ENCODE measurements at places on chromosomes 4 and X.

GRCh38 chr4:80015407-80016189, 57.4 kb downstream of the ANTXR2 start:
- DNase-seq = no peak

- DNase-seq = peak; percentile 28
Measured at GRCh38 chr4:185113340-185113739, 29.7 kb upstream of the SLC25A4 start.

GRCh38 chr4:5704276-5704675, 4.1 kb downstream of the EVC2 start:
- no peak for DNase-seq

DNA sequence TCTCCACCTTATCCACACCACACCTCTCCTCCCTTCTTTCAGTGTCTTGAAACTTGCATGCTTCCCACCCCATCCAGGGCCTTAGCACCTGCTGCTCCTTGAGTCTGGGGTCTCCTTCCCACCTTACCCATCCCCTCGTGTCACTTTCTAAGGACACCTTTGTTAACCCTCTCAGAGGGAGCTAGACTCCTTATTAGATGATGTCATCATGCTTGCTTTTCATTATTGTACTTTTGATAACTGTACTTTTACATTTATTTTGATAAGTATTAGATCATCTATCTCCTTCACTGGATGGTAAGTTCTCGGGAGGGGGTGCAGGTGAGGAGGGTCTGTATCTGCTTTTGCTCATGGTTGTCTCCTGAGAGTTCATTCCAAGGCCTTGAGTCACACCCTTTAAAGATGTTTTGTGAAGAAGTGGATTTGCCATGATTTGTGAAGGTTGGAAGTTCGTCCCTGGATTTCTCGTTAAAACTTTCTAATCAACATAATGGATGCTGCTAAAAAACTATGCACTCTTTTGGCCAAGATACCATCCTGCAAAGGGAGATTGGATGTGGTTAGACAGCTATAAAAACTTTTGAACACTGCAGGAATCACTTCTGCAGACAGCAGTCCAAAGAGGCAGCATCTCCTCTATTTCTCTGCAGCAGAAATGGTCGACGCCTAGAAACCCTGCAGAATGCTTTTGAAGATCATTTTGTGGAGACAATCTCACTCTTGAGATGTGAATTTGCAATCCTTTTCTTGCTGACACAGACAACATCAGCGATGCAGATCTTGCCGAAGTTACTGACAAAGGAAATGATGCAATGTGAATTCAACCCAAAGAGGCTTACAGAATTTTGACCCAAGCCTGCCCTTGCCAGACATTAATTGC, 69.6 kb downstream of the ENPP6 start:
- peak; percentile 43 for DNase-seq

- no peak for DNase-seq
Measured at GRCh38 chr4:24802648-24803047, 7.3 kb downstream of the SOD3 start.

- peak; percentile 98 for DNase-seq
Measured at GRCh38 chr4:75673027-75673958, at the start of gene G3BP2. TSS of gene G3BP2 (minus strand) at chr4:75673411. CDS start at chr4:75662025, 11,386 bp downstream.

DNA sequence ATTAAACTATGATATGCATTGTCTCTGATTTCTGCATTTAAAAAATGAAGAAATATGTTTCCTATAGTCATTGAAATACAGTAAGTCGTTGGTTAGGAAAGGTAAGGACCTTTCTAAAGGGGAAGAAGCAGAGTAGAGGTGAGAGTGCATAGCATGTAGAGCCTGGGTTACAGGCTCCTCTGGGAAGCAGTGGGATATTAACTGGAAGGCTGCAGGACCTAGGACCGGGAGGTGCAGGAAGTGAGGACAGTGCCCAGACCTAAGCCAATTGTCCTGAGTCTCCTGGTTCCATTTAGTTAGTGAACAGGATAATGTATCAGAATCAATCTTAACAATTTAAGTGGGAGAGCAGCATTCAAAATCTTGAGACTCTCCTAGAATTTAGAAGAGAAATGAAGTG, 237.1 kb upstream of the NUDT6 start:
- DNase-seq = no peak

DNA sequence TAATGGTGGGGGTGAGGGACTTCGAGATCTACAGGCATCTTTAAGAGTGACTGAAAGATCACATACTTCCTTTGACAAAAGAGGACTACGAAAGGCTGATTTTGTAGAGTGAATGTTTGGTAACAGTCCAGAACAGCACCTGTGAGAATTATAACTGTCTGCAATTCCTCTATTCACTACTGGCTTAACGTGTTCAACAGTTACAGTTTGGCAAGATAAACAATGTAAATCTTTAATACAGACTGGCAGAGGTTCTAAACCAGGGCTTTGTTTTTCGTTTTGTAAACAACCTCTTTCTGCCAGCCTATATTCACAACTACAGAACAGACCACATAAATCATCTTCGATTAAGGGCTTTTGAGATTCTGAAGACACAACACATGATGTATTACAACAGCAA, 66.9 kb downstream of the NCAPG start:
- no peak for DNase-seq

All from fibroblast of skin of right quadriceps (primary cell).